ENCODE measurements at places on chromosomes 12 and 14.

DNA sequence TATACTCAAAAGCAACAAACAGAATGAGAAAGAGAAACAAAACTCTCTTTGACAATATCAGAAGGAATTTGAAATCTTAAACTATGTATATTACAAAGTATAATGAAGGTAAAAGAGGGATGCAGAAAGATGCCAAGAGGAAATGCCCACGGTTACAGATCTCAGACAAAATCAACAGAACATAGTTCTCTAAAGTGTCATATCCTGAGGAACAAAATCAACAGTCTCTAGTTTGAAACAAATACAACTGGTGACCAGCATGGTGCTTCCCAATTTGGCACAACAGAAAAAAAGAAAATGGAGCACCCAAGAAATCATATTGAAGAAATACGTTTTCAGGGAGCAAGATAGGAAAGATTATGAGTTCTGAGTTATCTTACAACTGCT, 116.5 kb downstream of the METTL25 start:
- DNase-seq, result no peak

- no peak for DNase-seq
Observed at GRCh38 chr12:118337194-118337838, 35.4 kb downstream of the TAOK3 start.

DNA sequence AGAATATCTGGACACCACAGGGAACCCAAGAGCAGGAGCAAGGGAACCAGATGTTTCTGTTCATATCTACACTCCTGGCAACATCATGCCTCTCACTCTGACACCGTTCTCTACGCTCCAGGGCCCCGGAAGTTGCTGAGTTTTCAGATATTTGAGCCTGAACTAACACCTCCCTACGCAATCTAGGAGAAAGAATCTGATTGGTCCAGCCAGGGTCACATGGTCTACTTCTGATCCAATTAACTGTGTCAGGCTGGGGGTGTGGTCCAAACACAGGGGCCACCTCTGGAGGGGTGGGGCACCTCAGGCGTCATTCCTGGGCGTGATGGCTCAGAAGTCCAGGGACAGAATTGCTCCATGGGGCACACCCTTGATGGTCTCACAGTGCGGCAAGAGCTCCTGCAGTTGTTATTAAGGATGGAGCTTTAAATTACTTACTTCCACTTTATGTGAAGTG, 165.5 kb downstream of the PTPN11 start:
- DNase-seq, result peak; percentile 61

- no peak for DNase-seq
Observed at GRCh38 chr14:68085742-68086141, 266.2 kb downstream of the RAD51B start.

DNA sequence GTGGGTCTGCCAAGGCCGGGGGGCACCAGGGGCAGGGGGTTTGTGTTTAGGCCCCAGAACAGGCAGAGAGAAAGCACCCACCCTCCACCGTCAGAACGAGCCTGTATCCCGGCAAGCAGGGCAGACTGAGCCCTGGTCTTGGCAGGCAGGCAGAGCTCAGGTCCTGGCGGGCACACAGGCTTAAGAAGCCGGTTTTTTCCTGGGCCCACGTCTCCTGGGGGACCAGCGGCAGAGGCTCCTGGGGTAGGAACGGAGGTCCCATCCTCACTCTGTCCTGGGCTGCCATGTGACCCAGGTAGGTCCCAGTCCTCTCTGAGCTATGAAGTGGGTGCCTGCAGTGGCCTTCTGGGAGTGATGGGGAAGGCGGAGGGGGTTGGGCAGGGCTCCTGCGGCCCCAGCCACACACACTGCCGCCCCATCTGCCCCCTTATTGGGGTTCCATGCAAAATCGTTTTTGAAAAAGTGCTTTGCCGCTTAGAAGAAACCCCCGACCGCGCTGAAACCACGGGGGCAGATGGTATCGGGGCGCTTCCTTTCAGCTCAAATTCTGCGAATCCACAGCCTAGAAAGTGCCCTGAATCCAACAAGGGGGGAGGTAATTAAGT, 24.2 kb downstream of the SH2B3 start:
- DNase-seq, result no peak

- DNase-seq, result no peak
Observed at GRCh38 chr12:2309647-2310046, 256.9 kb downstream of the CACNA1C start.

DNA sequence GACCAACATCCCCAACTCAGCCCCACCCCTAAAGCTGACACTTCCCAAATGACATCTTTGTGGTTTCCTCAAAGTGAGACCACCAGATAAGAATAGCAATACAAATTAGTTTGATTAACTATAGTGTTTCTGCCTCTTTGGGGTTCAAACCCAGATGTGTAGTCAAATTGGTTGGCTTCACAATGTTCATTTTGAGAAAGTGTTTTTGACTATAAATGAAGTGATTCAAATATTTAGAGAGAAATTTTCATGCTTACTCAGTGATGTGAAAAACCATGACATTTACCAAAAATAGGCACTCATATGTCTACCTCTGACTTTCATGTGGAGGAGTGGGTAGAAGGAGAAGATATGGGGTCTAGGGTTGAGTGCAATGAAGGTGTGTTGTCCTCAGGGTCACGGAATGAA, 218.4 kb downstream of the BCAT1 start:
- no peak for DNase-seq

- no peak for DNase-seq
Observed at GRCh38 chr14:51879170-51879569, 18.8 kb downstream of the GNG2 start.

- DNase-seq, result no peak
Observed at GRCh38 chr12:25960961-25961360, 2.5 kb downstream of the RASSF8 start.

All from NCI-H82 (cell line).